ENCODE measurements at places on chromosomes 6 and 20.

- H3K27me3 ChIP-seq: peaks cover 21% of the 10 kb centered on the region
- no peak for DNase-seq
- H3K4me3 ChIP-seq: no peak overlapping the region
- no peak overlapping the region for H3K27ac ChIP-seq
Observed at GRCh38 chr20:63009988-63010769, 3.4 kb upstream of the BHLHE23 start.

- DNase-seq: no peak
- H3K36me3 ChIP-seq: no peaks in the 10 kb centered on the region
- peak overlapping the region; percentile 91 for H3K27ac ChIP-seq
- peaks cover 30% of the 10 kb centered on the region for H3K4me1 ChIP-seq
Observed at GRCh38 chr6:89034586-89035251, 45.8 kb upstream of the PNRC1 start.

DNA sequence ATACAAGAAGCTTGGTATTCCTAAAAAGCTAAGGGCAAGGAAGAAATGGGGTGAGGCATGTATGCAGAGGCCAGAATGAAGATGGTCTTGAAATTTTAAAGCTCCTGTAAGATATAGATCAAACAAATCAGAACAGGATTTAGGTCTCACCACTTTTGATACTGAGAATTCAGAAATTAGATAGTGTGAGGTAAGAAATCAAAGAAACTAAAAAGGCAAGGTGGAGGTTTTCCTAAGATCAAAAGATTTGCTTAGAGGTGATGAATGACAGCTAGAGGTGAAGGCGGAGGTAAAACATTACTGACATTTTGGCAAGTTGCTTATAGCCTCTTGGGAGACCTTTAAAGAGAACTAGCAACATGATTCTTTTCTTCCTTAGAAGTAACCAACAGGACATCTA is 225.2 kb upstream of the SGK1 start:
- H3K27me3 ChIP-seq: no peaks in the 10 kb centered on the region
- no peaks in the 10 kb centered on the region for H3K36me3 ChIP-seq
- peaks cover 5% of the 10 kb centered on the region for H3K4me1 ChIP-seq
- H3K4me3 ChIP-seq: no peak overlapping the region
- DNase-seq: no peak
- H3K27ac ChIP-seq: no peak overlapping the region

DNA sequence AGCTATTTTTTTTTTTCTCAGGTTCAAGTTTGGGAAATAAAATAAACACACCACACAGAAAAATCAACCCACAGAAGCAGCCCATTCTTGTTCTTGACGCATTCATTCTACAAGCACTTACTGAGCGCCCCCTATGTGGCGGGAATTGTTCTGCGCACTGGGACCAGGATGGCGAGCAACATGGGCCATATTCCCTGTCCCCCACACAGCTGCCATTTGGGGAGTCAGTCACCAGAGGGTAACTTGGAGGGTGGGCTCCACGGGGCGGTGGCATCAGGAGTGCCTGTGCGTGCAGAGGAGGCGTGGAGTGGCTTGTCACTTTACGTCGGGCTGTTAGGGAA is 185.0 kb upstream of the PDE10A start:
- peaks cover 22% of the 10 kb centered on the region for H3K4me1 ChIP-seq
- H3K27ac ChIP-seq: no peak overlapping the region
- H3K27me3 ChIP-seq: peaks cover 4% of the 10 kb centered on the region
- DNase-seq: no peak
- H3K36me3 ChIP-seq: no peaks in the 10 kb centered on the region

- no peaks in the 10 kb centered on the region for H3K4me1 ChIP-seq
- H3K27ac ChIP-seq: no peak overlapping the region
Observed at GRCh38 chr20:7741866-7742265, 198.4 kb downstream of the HAO1 start.

GRCh38 chr20:56469077-56469449 is 636 bp downstream of the RTF2 start:
- peaks cover 34% of the 10 kb centered on the region for H3K4me1 ChIP-seq
- H3K36me3 ChIP-seq: peaks cover 4% of the 10 kb centered on the region
- no peaks in the 10 kb centered on the region for H3K27me3 ChIP-seq

DNA sequence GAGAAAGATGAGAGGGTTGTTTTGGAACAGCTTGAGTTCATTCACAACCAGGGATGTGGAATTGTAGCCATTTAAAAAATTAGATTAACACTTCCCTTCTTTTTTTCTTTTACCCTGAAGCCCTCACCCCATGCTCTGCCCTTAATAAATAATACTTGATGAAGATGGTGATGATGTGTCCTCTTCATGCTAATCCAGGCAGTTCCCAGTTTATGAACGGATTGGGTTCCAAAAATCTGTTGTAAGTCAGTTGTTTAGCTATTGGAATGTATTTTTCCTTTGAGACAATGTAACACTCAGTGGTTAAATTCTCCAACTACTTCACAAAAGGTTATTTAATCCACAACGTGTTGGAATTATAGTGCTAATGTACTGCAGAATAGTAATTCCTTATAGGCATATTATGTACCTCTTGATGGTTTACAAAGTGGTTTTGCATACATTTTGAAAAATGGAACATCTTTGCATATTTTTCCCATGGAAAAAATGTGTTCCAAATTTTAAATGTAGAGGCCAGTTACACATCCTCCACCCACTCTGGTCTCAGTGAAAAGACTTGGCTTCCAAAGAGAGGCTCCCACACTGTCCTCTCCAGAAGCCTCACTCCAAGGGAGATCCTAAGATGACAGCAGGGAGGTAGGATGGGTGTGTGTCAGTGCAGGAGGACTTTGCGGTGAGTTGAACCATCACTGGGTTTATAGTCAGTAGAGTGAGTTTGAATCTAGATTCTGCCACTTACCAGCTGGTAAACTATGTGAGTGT is 45.8 kb upstream of the CEP162 start:
- H3K4me1 ChIP-seq: no peaks in the 10 kb centered on the region
- no peaks in the 10 kb centered on the region for H3K36me3 ChIP-seq
- H3K4me3 ChIP-seq: no peak overlapping the region

DNA sequence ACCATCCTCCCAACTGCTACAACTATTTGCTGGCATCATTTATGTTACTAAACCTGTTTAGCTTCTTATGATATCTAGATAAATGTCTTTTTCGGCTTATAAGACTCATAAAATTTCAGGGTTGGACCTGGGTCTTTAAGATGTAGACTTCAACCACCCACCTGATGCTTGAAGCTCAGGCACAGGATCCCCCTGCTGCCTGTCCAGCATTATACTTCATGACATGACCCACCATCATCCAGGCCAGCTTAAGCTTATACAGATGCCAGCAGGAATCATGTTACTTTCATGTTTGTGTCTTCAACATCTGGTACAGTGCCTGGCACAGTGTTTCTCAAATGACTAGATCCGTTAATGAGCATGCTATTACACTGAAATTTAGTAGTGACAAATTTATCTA is 47.4 kb downstream of the SLC17A5 start:
- no peak overlapping the region for H3K27ac ChIP-seq
- no peaks in the 10 kb centered on the region for H3K27me3 ChIP-seq
- peaks cover 24% of the 10 kb centered on the region for H3K36me3 ChIP-seq
- no peaks in the 10 kb centered on the region for H3K4me1 ChIP-seq

Measured in vagina (tissue), 2 donors.